ENCODE measurements at places on chromosomes 13 and 19. TPM values are rescaled to one million over a fixed set of nuclear protein-coding genes. Genes with fewer than 3 reads are reported as not detected.

The LIM2 gene
- not detected for total RNA-seq

DNA sequence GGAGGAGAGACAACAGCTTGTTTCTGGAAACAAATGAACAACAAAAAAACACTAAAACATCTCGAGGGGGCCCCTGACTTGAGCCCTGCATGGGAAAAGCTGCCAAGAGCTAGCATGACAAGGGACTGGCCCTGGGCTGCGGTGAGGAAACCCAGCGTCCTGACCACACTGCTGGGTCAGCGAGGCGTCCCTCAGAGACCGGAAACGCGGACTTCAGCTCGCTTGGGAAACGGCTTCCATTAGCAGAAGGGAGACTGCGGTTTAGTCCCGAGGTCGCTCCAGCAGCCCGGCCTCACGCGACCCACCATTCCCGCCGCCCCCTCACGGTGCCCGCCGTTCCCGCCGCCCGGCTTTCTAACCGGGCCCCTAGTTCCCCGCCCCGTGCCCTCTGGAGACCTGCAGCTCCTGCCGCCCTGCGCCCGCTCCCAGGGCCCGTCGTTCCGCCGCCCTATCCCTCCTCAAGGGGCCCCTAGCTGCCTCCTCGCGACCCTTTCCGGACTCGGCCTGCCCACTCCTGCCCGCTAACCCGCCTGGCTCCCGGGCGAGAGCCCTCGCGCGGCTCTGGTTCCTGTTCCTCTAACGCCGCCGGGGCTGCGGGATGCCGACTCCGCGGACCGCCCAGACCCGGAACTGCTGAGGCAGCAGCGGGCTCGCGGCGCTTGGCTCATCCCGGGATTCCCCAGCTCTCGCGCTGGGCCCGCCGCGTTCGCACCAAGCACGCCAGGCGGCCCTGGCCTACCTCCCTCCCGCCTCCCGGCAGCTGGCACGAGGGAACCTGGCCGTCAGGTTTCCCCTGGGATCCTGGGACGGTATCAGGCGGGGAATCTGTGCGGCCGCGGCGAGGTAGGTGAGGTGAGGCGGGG, at the start of gene CCDC122:
Gene CCDC122 (minus strand): TSS at position 849 of the 863 bp plus-strand sequence. CDS start 10,364 bp downstream, outside the sequence.
- DNase-seq, result peak; percentile 91

- no peak for DNase-seq
Observed at GRCh38 chr19:41619018-41619556, 7.8 kb downstream of the CEACAM4 start.

The PLIN5 gene
- 127 TPM for total RNA-seq

- no peak for DNase-seq
Observed at GRCh38 chr19:32875428-32875827, 5.9 kb upstream of the SLC7A9 start.

DNA sequence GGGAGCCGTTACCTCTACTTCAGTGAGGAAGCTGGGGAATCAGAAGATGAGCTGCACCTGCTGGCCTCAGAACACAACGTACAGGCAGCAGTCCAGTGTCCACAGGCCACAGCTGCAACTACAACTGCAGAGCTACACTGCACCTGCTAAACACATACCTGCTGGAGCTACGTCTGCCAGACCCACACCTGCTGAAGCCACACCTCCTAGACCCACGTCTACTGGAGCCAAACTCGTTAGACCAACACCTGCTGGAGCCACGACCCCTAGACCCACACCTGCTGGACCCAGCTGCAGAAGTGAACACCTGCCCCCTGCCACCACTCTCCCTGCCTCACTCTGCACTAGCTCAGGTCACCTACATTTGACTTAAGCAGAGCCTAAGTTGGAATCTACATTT, 169.9 kb downstream of the USP12 start:
- no peak for DNase-seq

The IRF2BP1 gene
- total RNA-seq, result 13.0 TPM

DNA sequence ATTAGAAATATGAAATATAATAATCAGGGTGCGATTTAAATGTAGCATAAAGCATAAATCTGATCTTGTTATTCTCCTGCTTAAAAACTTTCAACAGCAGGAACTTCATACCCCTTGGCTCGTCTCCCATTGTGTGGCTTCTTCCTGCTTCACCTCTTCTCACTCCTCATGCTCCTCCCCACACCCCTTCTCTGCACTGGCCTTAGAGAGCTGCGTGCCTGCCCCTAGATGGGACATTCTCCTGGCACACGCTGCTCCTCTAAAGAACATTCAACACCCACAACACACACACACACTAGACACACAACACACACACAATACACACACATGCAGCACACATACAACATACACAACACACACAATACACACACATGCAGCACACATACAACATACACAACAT, 104.6 kb upstream of the RAP2A start:
- no peak for DNase-seq

The OVOL3 gene
- total RNA-seq, result not detected

The TMEM190 gene
- total RNA-seq, result not detected

DNA sequence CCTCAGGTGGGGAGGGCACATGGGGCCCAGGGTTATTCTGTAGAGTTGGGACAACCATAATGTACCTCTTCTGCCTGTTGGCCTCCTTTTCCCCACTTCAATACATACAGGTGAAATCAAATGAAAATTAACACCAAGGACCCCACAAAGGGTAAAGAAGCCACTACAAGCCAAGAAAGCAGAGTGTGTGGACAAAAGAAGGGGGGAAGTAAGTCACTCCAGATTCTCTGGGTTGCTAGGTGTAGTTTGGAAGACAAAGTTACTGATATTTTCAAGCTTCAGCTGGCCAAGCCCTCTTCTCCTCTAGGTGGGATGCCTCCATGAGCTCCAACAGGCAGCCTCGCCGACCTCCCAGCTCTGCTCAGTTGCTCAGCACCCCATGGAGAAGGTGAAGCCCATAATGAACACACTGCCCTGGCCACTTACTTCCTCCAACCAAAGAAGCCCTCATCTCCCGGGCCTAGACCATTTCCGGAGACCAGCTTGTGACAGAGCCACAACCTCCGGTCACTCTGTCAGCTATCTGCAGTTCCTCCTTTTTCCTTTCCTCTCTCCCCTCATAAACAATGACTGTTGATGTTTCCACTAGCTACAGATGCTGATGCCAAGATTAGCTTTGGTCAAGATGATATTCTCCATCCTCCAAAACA, 66.8 kb upstream of the MED4 start:
- DNase-seq, result peak; percentile 50

- DNase-seq, result peak; percentile 78
Observed at GRCh38 chr19:41882568-41883462, at the start of gene ARHGEF1. TSS of gene ARHGEF1 (plus strand) at chr19:41883184. CDS start at chr19:41888083, 4,899 bp downstream.

- DNase-seq, result no peak
Observed at GRCh38 chr19:17829855-17830566, 8.7 kb upstream of the INSL3 start.

The C3 gene
- 17,080 TPM for total RNA-seq

The ISYNA1 gene
- total RNA-seq, result 8.3 TPM

DNA sequence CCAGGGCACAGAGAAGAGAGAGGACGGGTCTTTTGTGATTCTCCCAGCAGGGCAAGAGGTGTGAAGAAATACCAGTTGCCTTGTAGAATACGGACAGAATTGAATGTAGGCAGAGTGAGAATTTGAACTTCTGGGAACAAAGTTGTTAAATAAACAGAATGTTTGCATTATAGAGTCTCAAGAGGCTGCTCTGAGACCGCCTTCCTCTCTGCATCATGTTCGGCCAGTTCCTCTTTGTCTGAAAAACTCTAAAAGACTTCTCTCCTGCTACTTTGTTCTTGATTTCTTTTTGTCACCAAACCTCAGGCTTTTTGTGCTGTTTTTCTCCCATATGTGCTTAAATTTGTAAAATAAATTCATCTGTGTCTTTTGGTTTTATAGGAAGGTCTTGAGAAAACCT, 256.4 kb downstream of the DLEU7 start:
- DNase-seq, result no peak

DNA sequence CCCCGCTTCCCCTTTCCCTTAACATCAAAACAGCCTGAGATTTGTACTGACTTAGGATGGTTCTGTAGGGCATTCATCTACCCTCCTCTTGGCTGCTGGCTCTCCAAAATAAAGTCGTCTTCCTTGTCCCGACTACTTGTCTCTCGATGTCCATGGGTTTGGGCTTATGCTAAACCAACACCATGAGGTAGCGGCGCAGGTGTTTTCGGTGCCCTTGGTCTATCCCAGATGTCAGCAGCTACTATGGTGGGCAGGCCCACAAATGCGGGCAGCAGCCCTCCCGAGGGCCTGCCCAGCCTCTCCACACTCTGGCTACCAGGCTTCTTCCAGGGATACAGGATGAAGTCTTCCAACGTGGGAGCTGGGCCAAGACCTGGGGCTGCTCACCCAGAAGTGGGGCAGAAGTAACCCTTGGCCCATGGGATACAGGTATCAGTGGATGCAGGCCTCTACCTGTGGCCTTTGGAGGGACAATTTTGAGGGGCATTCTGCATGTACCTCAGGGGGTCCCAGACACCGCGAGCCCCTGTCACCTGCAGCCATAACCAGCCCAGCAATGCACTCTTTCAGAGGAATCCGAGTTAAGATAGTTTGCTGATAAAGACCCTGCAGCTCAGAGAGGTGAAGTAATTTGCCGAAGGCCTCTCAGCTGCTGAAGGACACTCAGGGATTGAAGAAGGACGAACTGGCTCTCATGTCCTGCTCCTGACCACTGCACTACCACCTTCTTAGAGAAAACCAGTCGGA, 47.8 kb upstream of the VSTM2B start:
- DNase-seq, result no peak

- DNase-seq, result no peak
Observed at GRCh38 chr19:56308792-56309191, 5.8 kb downstream of the ZSCAN5A start.

GRCh38 chr13:40777166-40777808, 6.3 kb upstream of the MRPS31 start:
- DNase-seq, result no peak

DNA sequence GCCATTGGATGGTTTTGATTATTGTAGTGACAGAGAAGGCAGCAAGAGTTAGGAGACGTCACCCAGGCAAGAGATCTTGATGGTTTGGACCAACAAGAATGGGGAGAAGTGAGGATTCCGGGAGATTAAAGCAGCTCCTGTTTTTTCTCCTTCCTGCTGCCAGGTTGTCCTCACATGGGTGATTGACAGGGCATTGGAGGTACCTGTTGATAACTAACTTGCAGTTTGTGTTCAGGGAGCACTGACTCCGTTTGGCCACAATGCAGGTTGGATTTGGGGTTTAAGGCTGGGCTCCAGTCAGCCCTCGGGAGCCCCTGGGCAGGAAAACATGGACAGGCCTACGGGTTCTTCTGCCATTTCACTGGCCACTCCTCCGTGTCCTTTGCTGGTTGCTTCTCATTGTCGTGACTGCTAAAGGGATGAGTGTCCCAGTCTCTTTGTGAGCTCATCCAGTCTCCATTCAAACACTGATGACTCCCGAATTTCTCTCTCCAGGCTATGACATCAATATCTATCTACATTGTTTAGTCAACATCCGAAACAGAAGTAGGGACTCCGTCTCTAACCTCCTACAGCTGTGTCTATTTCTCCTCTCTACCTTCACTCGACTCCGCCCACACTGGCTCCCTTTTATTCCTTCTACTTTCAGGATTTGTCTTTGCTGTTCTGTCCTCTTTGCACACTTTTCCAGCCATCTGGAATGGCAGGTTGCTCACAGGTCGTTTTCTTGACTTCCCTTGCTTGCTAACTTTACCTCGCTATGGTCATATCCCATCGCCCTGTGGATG, 1.3 kb upstream of the PTOV1 start:
- no peak for DNase-seq

- DNase-seq, result no peak
Observed at GRCh38 chr13:46170687-46171086, 11.3 kb downstream of the LCP1 start.

- no peak for DNase-seq
Observed at GRCh38 chr19:29543381-29543780, 17.6 kb downstream of the VSTM2B start.

The CEACAM3 gene
- total RNA-seq, result 0.42 TPM

DNA sequence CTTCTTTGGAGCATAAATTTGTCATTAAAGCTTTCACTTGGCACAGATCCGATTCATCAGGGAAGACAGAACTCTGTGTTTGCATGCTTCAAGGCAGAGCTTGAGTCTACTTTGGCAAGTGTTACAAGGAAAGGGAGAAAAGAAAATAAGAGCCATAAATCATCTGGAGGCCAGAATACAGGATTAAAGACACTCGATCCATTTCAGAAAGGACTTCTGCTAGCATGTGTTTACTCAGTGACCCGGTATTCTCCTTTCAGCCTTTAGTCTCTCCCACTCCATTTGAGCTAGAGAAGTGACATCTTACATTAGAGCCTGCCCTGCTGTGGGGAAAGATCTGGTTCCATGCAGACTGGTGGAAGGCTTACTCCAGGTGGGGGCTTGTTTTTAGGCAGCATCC, 306.4 kb downstream of the KLF5 start:
- no peak for DNase-seq

The SLC7A9 gene
- total RNA-seq, result 14.7 TPM

DNA sequence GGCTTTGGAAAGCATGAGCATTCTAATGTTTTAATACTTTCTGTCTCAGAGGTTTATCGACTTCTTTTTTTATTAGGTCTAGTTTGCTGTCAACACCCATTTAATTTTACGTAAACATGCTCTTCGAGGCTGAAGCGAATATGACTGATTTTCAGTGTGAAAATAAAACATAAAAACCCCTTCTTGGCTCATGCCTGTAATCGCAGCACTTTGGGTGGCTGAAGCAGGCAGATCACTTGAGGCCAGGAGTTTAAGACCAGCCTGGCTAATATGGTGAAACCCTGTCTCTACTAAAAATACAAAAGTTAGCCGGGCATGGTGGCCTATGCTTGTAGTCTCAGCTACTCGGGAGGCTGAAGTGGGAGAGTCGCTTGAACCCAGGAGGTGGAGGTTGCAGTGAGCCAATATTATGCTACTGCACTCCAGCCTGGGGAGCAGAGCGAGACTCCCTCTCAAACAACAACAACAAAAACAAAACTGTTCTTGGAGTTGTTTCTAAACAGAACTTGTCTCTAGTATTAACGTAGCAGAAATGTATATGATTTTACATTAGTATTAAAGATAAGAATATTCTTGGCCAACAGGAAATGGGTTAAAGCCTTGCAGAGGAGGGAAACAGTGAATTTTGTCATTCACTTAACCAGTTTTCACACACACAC, 7.1 kb upstream of the IGFL3 start:
- DNase-seq, result no peak

The MCEMP1 gene
- total RNA-seq, result 0.22 TPM

DNA sequence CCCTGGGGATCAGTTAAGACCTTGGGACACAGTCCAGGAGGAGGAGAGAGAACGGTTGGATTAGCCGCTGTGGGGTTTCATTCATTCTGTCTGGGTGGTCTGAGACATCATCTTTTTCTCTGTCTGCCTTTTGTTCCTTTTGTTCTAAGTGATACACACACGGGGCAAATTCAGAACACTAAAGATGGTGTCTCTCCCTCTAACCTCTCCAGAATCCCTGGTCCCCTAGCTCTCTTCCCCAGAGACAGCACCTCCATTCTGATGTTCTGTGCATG, 5.0 kb downstream of the BICRA start:
- DNase-seq, result no peak

DNA sequence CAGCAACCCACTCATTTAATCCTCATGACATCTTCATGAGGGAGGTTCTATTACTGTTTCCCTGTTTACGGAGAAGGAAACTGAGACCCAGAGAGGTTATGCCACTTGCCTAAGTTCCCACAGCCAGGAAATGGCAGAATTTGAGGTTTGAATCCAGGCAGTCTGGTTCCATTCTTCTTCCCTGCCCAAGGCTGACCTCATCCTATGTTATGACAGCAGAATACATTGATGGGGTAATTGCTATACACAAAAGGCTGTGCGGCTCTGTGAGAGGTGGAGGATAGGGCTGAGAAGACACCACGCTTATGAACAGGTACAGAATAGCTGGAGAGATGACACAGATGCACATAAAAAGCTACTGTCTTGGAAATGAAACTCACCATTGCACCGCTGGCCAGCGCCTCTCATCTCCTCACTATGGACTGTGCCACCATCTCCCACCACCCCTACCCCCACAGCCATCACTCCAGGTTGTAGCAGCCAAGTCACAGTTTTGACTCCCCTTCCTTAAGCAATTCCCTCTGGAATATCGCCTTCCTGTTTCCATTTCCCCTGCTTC, 11.5 kb downstream of the MAG start:
- no peak for DNase-seq
